ENCODE measurements at places on chromosomes 11 and 22.

DNA sequence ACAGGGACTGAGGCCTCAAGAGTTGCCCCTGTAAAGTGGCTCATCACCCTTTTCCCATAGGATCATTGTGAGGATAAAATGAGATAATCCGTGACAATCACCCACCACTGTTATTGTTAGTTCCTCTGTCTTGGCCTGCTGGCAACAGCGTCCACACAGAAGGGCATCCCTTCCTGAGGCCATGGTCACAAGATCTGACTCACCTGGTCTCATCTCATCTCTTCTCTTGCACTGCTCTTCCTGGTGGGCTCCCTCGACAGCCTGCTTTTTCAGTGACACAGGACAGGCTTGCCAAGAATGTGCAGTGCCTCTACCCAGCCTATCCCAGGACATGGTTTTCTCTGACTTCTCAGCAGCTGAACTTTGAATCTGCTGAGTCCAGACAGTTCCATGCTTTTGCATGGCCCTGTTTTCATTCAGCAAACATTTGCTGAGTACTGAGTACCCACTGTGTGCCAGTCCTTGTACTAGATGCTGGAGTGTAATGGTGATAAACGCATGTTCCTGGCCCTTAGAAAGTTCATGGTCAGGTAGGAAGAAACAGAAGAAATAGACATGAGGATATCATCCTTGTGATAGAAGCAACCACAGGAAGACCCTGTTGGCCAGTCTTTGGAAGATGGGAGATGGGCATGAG is 3.3 kb downstream of the STX3 start:
- no peak for DNase-seq

DNA sequence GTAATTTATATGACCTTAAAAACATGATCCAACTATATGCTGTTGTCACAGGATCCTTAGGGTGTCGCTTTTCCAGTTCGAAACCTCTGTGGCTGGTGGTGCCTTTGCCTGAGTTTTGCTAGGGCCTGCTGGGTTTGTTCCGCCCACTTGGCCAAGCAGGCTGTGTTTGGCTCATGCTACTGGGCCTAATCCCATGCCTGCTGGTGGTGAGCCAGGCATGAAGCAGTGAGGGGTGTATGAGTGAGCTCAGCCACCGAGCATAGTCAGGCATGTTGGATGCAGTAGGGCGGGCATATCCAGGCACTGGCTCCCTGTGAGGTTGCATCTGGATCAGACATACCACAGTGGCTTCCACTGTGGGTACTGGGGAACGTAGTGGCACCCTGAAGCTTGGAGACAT is 16.3 kb downstream of the NPAT start:
- DNase-seq, result no peak

GRCh38 chr11:69286374-69287371 is 7.3 kb upstream of the MYEOV start:
- no peak for DNase-seq

GRCh38 chr22:42692239-42693054 is 28.2 kb downstream of the A4GALT start:
- no peak for DNase-seq

- DNase-seq, result no peak
These were observed 9.2 kb downstream of the TP53I11 start for GRCh38 chr11:44941259-44942021.

GRCh38 chr11:82998697-82999096 is 73.0 kb downstream of the RAB30 start:
- DNase-seq, result no peak

GRCh38 chr11:120324932-120325810 is at the start of gene TLCD5:
Gene TLCD5, plus strand, starts transcription at chr11:120325299. Its CDS starts 2,143 bp downstream, at chr11:120327442.
- peak; percentile 55 for DNase-seq

DNA sequence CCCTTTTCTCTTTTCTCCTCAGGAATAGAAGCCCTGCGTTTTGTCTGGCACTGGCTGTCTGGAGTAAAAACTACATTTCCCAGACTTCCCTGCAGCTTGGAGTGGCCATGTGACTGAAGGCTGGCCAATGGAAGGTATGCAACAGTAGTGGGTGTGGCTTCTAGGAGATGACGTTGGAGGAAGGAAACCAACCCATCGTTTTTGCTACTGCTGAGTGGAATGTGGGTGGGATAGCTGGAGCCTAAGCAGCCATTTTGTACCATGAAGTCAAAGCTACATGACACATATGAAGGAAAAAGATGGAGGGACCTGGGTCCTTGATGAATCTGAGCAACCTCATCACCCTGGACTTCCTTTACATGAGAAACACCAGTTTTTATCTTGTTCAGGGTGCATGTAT is 19.6 kb downstream of the FGF3 start:
- no peak for DNase-seq

GRCh38 chr11:20022363-20023081 is 137.8 kb downstream of the DBX1 start:
- no peak for DNase-seq

DNA sequence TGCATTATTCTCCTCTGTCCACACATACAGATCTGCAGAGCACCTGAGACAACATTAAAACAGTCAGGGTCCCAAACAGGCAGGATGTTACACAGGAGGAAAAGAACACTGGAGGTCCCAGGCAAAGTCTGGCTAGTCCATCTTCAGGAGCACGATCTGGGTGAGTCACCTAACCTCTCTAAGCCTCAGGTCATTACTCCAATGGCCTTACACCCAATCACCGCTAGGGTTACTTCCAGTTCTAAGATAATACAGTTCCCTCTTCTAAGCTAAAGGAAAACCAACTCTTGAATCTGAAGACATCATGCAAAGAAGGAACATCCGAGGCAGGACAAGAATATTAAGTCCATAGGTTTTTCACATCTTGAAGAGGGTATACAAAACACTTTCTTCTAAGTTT is 24.5 kb downstream of the ASCC2 start:
- no peak for DNase-seq

DNA sequence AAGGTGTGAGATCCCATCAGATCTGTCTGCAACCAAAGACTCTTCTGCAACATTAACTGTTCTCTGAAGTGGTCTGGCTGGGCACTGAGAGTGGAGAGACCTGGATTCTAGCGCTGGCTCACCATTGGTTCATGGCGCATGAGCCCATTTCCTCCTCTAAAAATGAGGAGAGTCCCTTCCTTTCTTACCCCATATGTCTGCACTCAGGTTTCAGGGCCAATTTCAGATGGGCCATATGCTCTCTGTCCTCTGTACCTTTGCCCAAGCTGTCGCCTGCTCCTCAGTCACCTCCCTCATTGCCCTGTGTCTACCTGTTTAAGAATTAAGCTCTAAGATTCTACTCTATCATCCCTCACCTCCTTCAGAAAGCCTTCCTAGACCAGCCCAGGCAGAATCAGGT is 484.7 kb downstream of the INSC start:
- no peak for DNase-seq

- DNase-seq, result no peak
These were observed 187.6 kb upstream of the PITPNB start for GRCh38 chr22:28106617-28107016.

DNA sequence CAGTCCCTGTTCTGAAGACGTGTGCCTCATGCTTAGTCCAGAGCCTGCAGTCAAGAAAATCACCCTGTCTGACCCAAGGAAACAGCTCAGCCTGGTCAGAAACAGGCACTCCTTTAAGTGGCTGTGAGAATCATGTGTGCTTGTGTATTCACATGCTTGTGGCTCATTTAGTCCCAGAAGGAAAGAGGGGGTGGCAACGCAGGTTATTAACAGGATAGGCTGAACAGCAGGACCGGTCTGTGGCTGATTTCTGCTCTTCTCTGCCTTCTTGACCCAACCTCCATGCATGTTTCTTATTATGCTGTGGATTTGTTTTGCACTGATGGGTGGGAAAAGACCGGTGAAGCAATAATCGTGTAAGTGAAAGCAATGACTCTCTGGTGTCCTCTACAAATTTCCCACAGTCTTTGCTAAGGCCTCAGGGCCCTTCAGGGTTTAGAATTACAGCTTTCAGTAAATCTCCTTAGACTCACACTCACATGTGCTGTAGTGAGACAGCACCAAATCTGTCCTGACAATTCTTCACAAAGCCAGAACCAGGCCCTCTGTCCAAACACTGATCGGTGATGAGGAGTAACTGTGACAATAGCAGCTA is 288.1 kb downstream of the ETS1 start:
- DNase-seq, result peak; percentile 29

GRCh38 chr11:18000760-18001159 is 12.1 kb downstream of the SERGEF start:
- DNase-seq, result no peak

GRCh38 chr11:68690671-68691401 is 6.5 kb downstream of the GAL start:
- no peak for DNase-seq

- DNase-seq, result no peak
These were observed 9.5 kb upstream of the SH3BP1 start for GRCh38 chr22:37629928-37630327.

DNA sequence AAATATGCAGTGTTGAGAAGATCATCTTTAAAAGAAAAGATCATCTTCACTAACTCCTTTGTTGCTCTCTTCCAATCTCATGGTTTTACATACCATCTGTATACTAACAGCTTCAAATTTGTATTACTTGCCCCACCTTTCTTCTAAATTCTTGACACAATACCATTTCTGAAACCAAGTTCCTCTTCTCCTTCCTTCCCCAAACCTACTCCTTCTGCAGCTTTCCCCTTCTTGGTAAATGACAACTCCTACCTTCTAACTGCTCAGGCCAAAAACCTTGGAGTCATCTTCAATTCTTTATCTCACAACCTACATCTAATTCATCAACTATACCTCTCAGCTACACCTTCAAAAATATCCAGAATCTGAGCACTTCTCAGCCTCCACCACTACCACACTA is 9.3 kb downstream of the PRCP start:
- no peak for DNase-seq

- DNase-seq, result no peak
These were observed 20.7 kb downstream of the ZBTB16 start for GRCh38 chr11:114080219-114080618.

DNA sequence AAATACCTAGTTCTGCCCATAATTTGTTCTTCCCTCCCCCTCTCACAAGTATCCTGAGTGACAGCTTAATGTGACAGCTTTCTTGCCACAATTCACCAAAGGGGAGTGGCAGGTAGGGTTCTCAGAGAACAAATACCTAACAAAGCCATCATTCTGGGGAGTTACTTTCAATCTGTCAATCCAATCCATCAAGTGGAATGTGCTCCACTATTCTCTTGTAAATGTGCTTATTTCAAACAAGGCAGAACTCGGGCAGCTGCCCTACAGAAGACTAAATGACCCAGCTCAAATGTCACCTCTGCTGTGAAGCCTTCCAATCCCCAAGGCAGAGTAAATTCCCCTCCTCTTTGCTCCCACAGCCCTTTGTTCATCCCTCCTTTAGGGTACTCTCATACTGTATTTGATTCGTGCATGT is 27.8 kb downstream of the LGR4 start:
- DNase-seq, result no peak

- DNase-seq, result no peak
These were observed 96.3 kb downstream of the PAX6 start for GRCh38 chr11:31714840-31715239.
